CD4-positive, alpha-beta T cell treated with Interleukin-4 for 1 hour (primary cell): ENCODE measurements at places on chromosomes 7 and 10.

DNA sequence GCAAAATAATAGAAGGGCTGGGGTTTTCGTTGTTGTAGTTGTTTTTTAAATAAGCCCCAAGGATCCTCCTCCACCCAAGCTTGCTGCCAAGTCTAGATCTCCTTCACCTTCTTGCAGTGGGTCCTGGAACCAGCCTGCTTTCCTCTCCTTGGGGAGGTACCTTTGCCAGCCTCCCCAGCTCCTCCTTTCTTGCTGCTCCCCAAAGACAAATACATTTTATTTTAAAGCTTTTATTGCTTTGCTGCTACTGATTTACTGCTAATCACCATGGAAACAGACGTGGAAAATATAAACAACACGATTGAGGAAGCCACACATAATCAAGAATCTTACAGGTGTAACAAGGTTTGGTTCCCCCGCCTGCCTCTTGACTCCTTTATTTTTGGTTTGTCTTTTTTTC lies 17.4 kb upstream of the SLF2 start:
- DNase-seq: no peak

- DNase-seq: peak; percentile 80
These were observed 59.2 kb downstream of the CDHR3 start for GRCh38 chr7:106022193-106022821.

DNA sequence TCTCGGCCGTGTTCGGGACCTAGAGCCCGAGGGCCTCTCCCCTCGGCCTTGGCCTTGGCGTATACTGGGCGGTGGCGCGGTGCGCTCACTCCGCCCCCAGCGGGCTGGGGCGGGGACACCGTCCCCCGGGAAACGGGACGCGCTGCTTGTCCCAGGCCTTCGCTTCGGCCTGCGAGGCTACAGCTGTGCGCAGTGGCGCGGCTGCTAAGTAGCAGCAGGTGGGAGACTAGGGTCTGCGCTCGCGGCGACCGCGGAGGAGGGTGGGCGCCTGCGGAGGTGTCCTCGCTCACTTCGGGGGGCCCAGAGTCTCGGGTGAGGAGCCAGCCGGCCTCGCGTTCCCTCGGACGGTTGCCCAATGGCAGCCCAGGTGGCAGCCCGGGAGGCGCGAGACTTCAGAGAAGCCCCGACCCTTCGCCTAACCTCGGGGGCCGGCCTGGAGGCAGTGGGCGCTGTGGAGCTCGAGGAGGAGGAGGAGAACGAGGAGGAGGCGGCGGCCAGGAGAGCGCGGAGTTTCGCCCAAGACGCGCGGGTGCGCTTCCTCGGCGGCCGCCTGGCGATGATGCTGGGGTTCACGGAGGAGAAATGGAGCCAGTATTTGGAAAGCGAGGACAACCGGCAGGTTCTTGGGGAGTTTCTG lies at the start of gene DNAH11:
DNAH11 (plus strand) TSS at position 149 of the 637 bp plus-strand sequence; CDS start at position 356, 207 bp downstream.
- no peak for DNase-seq

DNA sequence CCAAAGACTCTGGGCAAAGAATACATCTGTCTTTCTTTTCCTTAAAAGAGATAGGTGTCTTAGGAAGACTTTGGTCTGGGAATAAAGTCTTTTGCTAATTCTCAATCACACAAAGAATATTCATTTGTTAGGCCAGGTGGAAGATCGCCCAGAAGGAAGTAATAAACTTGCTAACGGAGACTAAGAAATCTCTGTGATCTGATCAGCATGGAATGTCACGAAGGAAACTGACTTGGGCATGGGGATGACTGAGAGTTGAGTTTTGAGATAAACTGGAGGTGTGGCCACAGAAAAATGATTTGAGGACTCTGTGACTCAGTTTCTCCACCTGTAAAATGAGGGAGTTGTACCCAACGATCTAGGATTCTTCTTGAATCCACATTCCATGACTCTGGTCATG lies 161.1 kb upstream of the SVIL start:
- DNase-seq: no peak

DNA sequence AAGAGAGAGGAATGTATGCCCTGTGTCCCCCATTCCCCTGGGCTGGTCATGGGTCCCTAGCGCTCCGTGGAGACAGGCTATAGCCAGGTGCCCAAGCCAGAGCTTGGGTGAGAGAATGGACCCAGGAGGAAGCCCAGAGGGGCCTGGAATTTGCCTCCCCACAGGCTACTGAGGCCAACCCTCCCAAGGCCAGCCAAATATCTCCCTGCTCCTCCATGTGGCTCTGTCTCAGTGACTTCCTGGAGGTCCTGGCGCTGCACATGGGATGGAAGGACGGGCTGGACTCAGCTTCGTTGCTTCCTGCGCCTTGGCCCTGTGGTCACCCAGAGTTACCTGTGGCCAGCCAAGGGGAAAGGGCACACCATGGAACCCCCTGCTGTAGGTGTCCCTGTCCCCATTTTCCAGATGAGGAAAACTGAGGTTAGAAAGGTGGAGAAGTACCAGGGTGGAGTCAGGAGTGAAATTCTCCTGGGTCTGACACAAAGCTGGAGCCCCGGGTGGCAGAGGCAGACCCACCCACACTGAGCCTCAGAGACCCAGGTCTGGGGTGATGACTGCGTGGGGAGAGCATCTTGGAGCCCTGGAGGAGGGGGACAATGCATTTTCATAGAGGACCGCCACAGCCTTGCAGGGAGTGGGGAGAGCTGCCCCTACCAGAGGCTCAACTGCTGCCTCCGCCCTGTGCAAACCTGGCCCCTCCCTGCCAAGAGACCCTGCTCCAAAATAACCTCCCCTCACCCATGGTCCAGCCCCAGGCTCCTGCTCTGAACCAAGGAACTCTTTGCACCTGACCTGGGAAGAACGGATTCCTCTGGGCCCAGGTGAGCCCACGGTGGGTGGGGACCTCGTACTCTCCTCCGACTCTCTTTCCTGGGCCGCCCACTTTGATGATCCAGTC lies 42.6 kb downstream of the TMEM270 start:
- DNase-seq: no peak

GRCh38 chr7:77450613-77451012 lies 34.5 kb upstream of the GSAP start:
- DNase-seq: no peak

DNA sequence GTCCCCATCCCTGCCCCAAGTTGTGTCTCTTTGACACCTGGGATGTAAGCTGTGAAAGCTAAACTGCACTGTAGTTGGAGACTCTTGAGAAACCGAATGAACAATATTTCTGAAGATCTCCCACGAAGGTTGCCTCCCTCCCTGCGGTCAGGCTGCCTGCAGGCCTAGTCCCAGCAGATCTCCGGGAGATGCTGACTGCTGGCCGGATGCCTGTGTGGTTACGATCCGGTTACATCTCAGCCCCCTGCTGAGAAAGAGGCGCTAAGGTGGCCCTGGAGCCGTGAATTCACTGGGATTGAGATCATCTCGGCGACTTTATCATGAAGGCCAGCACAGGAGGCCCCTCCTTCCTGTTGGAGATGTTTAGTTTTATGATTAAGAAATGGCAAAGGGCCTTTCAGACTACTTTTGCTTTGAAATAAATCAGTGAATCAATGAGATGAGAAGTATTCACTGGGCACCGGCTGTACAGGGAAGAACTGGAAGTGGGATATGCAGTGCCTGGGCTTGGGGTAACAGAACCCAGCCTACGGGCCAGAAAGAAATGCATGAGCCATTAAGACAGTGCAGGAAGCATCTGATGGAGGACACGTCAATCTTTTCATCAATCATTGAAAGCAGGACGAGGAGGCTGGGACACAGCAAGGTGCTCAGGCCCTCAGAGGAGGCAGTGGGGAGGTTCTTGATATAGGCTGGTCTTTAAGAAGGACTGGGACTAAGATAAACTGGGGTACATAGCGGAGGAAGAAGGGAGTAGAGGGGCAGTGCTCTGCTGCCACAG lies 177.6 kb downstream of the PRKAG2 start:
- DNase-seq: no peak

DNA sequence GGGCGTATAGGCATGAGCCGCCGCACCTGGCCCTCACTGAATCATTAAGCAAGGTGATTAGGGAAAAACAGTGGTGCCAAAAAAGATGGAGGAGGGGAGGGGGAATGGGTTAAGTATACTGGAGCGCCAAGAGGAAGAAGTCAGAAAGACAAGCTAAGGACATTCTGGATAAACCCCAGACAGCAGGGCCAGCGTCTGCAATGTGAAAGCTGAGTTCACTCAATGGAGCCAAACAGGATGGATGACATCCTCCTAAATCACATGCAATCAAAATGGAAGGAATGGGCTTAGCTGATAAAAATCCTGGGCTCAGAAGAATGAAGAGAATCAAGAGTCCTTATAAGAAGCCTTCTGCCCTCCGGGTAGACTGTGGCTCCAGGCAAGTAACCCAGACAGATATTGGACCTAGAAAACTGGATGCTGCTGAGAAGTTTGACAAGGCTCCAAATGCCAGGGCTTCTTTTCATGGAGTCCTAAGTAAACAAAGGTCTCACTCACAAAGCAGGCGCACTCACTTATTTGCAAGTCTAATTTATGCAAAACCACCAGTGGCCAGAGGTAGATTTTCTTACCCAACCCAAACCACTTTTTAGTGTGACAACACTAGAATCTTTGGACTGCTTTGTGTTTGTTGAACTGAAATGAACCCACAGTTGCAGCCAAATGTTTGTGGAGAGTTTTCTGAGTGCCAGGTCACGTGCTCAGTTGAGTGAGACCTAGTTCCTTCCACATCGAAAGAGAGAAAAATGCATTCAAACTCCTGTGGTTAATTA lies 519.1 kb upstream of the AUTS2 start:
- no peak for DNase-seq

DNA sequence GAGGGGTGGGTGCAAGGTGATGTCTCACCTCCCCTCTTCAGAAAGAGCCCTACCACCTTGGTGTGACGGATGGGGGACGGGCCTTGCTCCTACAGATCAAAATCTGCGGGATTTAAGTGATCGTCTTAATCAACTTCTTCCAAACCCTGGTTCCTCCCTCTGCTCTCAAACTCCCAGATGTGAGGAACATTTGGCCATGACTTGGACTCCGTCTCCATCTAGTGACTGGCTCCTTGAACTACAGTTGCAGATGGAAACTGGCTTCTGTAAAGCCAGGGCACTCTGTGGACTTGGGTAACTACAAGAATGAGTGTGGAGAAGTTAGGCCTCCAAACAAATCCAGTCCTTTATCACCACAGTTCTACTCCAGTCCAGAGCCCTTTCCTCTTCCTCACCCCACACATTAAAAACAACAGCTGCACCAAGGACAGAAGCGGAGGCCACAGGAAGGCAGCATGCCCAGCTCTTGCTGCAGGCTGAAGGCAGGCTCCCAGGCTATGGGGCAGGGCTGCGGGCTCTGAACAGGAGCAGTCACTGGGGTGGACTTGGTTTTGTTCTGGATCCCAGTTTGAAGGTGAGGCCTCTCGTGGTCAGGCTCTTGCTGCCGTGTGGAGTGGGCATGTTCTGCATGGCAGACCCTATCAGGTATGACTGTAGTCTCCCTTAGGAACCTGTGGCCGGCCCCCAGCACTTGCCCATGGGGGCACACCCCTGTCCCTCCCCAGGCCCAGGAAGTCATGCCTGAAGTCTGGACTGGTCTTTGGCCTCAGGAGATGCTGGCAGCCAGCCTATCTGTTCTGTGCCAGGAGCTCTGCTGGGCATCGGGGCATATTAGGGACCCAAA lies 79.4 kb downstream of the VWC2 start:
- DNase-seq: no peak

GRCh38 chr10:110269374-110270318 lies 35.1 kb downstream of the SMNDC1 start:
- DNase-seq: no peak

GRCh38 chr10:16652154-16652553 lies 130.5 kb upstream of the C1QL3 start:
- no peak for DNase-seq

GRCh38 chr10:24912215-24912614 lies 40.2 kb downstream of the PRTFDC1 start:
- DNase-seq: no peak

DNA sequence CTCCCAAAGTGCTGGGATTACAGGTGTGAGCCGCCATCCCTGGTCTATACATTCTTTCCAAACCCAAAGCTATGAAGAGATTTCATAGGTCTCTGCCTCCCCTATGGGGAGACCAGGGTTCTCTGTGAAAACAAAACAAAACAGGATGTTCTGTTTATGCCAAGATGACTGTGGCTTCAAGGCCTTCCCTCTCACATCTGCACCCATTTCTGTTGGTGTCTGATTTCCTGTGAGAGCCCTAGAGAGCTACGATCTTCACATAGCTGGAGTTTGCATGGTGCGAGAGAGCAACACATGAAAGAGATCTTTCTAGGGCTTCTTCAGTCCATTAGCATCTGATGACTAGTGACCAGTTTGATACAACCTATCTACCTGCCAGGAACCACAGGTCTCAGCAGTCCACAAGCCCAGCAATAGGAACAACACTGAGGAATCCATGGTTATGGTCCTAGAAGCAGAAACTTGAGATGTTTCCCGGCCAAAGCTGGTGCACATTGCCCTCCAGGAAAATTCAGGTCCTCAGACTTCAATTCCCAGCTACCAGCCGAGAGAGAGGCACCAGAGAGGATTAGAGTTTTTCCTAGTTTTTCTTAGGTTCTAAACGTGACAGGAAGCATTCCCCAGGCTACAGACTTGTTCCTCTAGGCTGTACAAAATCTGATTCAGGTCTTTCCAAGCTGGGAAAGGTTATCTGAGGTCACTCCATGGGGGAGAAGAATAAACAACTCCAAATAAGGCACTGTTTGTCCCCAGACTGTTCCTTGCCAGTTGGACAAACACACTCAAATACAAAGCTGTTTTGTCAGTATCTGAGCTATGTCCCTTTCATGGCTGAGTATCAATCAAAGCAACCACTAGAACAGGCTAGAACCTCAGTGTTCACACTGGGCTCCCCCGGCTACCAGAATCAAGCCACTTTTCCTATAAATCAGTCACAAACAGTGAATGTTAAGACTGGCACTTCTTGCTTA lies 259.7 kb downstream of the CALN1 start:
- no peak for DNase-seq

GRCh38 chr7:155773531-155773930 lies 38.7 kb downstream of the SHH start:
- no peak for DNase-seq

DNA sequence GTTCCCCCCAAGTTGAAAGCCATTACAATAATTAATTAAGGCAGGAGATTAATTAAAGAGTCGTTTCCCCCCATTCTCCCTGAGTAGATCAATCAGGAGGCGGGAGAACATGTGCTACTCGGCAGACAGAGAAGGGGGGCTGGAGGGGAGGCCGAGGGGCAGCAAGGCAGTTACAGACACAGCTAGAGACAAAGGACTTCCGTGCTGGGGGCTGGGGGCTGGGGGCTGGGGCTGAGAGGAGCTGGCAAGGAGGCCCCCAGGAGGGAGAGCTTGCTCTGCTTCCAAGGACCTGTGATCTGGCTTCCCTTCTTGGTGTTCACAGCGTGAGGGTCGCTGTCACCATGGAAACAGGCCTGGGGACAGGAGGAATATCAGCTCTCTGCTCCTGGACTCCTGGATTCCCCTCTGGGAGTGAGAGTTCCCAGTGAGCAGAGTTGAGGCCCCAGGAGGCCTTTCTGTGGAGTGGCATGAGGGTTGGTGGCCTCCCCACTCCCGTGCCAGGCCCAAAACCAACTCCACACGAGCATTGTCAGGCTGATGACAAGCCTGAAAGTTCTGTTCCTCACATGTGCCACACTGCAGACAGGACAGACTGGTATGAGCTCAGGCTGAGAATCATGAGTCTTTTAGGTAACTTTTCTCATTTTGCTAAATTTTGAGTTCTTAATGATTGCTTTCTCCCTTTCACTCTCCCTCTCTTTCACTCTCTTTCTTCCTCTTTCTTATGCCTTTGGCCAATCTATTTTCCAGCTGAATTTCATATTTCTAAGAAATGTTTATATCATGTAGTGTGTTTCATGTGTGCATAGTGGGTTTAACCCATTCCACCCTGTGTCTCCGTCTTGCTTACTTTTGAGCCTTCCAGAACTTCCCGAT lies 16.4 kb downstream of the FAM241B start:
- DNase-seq: no peak

- DNase-seq: no peak
These were observed 36.6 kb upstream of the SAMD8 start for GRCh38 chr10:75074711-75075445.

- DNase-seq: no peak
These were observed 57.4 kb downstream of the CDK6 start for GRCh38 chr7:92778972-92779371.
